ENCODE measurements at places on chromosomes 6 and 20. TPM values are rescaled to one million over a fixed set of nuclear protein-coding genes. Genes with fewer than 3 reads are reported as not detected.

Gene COL9A3
- 0.15 TPM for total RNA-seq

Gene SMPDL3A
- 18.0 TPM for total RNA-seq

Gene CLDN20
- total RNA-seq, result not detected

Gene CLVS2
- total RNA-seq, result under 0.01 TPM

Gene FKBP1A
- 156 TPM for total RNA-seq

Gene NFS1
- 42.8 TPM for total RNA-seq

Gene OXT
- total RNA-seq, result not detected

Gene TMC2
- total RNA-seq, result not detected

Gene CD40
- 8.8 TPM for total RNA-seq

Gene PRSS35
- total RNA-seq, result 4.3 TPM

Gene PPP1R14C
- total RNA-seq, result 0.29 TPM

Gene HSPA12B
- total RNA-seq, result 5.1 TPM

Gene DUSP15
- total RNA-seq, result not detected

Gene MATN4
- total RNA-seq, result 0.33 TPM

Gene TGM6
- not detected for total RNA-seq

Gene PTCHD4
- 3.5 TPM for total RNA-seq

Gene LTB
- total RNA-seq, result not detected

Gene CDH26
- 0.50 TPM for total RNA-seq

Gene PACRG
- total RNA-seq, result 1.3 TPM

Gene SNRNP48
- 9.4 TPM for total RNA-seq

Gene GPR63
- 0.99 TPM for total RNA-seq

Gene BMP2
- 20.7 TPM for total RNA-seq

Gene ZSWIM1
- total RNA-seq, result 7.3 TPM

Gene CST2
- total RNA-seq, result not detected

Gene TFAP2A
- total RNA-seq, result under 0.01 TPM

Gene WFDC5
- not detected for total RNA-seq

Gene SLC2A10
- 90.1 TPM for total RNA-seq

Gene CDH22
- total RNA-seq, result not detected

Gene FAM83B
- total RNA-seq, result under 0.01 TPM

Gene CST4
- not detected for total RNA-seq

Gene WFDC9
- total RNA-seq, result not detected

Gene MEI4
- not detected for total RNA-seq

Gene SAPCD1
- total RNA-seq, result 1.9 TPM

Gene RBPJL
- total RNA-seq, result not detected

Gene OSTM1
- 51.8 TPM for total RNA-seq

Gene ECT2L
- not detected for total RNA-seq

Gene HAO1
- total RNA-seq, result not detected

Gene HMGCLL1
- total RNA-seq, result 1.3 TPM

Gene SLC52A3
- not detected for total RNA-seq

Gene SS18L1
- 5.8 TPM for total RNA-seq

Gene NKAIN4
- not detected for total RNA-seq

Gene STAU1
- 74.3 TPM for total RNA-seq

Gene SLC22A7
- not detected for total RNA-seq

Gene HS3ST5
- not detected for total RNA-seq

Gene TRIM38
- 15.1 TPM for total RNA-seq

Gene HSPA1L
- 1.5 TPM for total RNA-seq

Gene MYLK2
- not detected for total RNA-seq
